ENCODE measurements at places on chromosomes 6 and 20.

GRCh38 chr6:43492673-43493072 is 15.3 kb downstream of the TJAP1 start:
- DNase-seq, result no peak

GRCh38 chr6:123962508-123962907 is 158.8 kb downstream of the NKAIN2 start:
- no peak for DNase-seq

DNA sequence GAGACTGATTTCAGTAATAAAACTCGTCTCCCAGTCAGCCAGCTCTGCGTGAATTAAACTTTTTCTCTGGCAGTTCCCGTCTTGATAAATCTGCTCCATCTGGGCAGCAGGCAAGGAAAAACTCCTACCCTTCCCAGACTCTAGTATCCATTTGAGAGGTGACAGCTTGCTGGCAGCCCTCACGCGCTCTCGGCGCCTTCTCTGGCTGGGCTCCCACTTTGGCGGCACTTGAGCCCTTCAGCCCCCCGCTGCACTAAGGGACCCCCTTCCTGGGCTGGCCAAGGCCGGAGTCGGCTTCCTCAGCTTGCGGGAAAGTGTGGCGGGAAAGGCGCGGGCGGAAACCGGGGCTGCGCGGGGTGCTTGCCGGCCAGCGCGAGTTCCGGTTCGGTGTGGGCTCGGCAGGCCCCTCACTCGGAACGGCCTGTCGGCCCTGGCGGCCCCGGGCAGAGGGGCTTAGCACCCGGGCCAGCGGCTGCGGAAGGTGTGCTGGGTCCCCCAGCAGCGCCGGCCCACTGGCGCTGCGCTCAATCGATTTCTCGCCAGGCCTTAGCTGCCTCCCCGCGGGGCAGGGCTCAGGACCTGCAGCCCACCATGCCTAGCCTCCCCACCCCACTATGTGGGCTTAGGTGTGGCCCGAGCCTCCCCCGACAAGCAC is 21.8 kb upstream of the GMPR start:
- no peak for DNase-seq

DNA sequence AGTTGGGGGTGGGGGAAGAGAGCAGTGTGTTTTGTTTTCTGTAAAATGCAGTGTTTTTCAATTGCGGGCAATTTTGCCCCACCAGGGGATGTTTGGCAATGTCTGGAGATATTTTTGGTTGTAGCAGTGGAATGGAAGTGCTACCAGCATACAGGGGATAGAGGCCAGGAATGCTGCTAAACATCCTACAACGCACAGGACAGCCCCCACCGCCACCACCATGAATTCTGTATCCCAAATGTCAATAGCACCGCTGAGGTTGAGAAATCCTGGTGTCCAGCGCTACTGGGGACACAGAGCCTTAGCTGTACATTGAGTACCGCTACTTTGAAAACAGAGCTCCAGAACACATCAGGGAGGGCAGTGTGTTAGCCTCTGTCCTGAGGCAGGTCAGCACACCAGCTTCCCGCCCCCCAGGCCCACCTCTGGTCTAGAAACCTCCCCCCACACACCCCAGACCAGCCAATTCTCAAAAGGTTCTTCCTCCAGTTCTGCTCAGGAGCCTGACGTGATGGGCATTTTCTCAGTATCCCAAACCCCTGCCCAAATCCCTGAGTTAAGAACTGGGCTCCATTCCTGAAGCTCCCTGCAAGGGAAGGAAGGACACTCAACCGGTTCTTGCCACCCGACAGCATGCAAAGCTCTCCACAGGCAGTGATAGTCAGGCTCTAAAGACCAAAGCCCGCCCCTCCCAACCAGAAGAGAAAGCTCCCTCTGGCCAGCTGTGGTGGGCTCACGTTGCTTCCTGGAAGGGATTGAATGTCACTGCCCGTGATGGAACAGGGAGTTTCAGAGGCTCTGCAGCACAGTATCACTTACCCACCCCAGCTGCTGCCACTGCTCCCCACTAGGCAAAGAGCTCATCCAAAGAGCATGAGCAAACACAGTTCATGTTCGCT is 321.5 kb upstream of the JARID2 start:
- DNase-seq, result no peak

DNA sequence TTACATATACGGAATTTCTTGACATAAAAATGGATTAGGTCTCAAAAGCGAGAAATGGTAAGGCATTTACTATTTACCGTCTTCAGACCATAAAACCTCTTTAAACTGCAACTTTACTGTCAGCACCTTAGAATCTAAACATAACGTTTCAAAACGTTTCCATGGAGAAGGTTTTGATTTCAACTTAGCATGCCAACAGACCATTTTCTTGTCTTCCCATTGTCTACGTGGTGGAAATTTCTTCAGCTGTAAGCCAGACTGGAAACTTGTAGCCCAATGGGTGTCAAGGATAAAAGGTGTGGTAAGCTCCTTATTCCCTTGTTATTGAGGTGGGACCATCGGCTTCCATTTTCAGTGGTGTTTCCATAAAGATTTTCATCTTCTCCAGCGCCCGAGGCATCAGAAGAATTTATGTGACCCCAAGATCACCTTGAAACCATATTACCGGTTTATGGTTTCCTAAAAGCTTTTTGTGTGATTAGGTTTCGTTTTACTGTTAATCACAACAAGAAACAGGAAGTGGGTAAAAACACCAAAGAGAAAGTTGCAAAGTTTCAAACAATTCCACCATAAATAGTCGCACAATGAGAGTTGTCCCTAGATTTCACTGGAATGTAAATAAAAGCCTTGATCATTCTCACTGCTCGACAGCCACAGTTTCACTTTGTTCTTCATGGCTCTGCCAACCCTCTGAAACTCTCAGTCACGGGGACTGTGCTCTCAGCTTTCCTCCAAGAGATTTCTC is 63.0 kb upstream of the CD2AP start:
- DNase-seq, result no peak

DNA sequence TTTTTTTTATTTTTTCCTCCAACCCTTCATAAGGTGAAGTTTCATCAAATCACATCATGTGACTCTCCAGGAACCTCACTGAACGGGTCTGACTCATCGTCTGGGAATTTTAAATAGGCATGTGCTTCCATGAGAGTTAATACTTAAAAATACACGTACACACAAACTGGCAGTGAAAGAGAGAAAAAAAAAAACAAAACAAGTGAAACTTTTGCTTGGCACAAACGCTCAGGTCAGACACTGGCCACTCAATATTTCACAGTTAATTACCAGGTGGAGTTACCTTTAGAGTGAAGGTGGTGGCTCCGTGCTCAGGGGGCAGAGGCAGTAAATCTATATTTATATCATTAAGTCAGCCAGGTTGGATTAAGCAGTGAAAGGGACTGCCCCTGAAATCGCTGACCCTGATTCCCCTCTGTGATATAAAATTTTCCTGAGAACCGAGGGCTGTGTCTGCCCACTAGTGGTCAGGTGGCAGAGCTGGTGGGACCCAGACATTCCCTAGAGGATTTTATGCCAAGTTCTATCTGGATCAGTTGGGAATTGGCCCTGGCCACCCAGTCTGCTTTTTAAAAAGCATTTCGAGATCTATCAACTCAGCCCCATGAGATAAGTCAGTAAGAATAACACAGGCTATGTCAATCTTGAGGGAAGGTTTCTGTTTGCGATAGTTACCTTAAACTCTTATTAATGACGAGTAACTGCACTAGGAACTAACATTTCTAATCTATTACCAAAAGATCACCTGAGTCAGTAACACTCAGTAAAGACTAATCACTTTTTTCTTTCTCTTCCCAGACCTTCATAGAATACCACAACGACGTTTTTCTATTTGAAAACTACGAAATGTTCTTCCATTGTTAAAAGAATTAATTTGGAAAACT is 259.1 kb downstream of the HDGFL1 start:
- DNase-seq, result no peak

Measured in activated CD8-positive, alpha-beta memory T cell treated with anti-CD3 and anti-CD28 coated beads for 48 hours (primary cell).